ENCODE measurements at places on chromosomes 12 and 14.

DNA sequence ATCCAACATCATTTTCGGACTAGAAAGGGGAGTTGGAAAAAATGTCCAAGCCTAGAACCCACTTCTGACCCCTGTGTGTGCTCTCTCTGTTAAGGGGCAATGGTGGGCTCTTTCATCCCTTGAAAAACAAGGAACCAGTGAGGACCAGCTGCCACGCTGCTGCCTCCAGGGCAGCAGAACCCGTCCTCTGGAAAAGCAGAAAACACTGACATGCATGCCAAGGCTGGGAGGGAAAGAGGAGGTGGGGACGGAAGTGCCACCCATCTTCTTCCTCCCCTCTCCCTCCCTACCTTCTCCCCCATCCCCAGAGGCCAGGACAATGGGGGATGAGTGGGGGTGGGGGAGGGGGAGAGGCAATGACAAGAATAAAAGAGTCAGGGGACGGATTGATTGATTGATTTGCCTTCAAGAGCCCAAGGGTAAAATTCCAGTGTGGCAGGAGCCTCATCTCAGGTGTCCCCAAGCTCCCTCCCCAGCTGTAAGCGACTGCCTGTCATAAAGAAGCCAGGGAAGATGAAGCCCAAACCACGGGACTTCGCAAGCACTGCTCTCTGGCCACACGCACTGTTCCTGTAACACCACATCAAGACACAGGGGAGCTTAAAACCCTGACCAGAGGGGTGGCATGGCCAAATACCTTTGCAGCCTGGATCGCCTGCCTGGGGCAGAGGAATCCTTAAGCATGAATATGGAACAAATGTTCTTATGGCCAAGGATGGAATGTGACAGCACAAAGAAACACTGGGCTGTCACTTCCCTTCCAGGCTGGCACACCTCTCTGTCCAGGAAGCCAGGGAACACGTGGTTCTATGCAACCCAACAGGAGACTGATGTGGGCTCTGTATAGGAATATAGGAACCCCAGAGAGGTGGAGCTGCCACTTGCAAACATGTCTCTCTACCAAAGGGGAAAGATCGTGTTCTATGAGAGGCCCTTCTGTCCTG lies 38.9 kb upstream of the BDKRB2 start:
- no peak for DNase-seq

DNA sequence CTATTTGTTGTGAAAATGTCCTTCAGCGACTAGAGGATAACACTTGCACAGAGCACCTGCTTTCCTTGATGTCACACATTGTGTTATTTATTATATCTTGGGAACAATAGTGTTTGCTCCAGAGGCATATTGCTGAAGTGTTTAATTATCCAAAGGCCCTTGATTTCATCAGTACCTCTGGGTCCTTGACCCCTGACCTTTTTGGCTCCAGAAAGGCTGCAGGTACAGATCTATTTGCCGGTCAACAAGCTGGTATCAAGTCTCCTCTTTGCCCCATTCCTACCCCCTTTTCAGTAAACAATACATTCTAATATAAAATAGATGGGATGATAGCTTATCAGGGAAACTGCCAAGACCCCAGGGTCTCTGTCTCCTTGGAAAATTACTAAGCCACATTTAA lies 206.8 kb downstream of the DACT1 start:
- no peak for DNase-seq

DNA sequence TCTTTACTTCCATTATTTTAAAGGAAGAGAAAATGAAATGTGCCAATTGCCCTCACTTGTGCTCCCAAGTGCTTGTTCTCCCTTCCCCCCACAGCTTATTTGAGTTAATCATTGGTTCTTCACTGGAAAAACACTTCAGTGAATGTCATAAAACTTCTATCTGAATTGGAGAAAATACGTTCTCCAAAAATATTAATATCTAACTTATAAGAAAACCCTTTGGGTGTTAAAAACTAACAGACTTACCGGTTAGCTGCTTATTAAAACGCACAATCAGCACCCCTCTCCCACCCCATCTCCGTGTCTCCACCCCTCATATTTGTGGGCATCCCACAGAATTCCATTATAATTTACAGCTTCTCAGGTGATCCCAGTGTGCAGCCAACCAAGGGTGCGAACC lies 31.7 kb downstream of the PLEKHA5 start:
- DNase-seq = no peak

DNA sequence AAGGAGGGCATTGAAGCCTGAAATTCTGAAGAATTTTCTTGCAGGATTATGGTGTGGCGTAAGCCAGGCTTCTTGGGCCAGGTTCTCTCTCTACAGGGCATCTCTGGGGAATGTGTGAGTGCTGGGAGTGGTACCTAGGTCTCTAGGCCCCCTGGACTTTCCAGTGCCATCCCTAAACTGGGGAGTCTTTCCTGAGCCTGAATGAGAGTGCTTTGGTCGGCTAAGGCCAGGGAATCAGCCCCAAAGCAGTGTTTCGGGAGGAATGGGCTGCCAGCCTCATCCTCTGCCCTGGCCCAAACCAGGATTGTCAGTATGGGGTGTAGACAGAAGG lies 93.9 kb downstream of the CALM1 start:
- no peak for DNase-seq

DNA sequence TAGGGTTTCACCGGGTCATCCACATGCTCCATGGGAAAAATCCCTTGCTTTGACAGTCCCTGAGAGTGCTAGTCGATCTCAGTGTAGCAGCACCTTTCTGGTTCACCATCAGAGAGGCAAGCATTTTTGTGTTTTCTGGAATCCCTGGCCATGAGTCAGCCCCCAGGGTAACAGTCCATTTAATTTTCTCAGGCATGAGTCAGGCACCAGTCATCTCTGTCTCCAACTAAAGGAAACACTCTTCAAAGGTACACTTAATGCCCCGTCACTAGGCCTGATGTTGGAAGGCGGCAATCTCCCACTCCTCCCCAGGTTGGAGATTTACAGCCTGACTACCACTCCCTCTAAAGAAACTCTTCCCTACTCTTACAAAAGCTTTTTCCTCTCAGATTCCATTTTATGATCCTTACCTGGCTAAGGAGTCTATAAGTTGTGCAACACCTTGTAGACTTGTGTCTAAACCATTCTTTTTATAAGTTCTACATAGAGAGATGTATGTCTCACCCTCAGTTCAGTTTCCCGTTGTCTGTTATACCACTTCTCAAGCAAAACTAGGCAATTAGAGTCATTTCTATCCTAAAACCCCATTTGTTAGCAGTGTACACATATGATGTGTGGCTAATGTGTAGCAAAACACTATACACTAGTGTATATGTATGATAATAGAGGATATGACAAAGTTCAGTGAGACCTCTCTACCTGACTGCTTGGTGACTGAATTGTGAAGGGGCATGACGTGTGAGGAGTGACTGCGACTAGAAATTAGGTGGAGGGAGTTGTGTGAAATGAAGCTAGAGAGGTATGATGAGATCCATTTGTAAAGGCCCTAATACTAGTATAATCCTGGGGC lies 24.6 kb downstream of the TMEM19 start:
- DNase-seq = no peak

DNA sequence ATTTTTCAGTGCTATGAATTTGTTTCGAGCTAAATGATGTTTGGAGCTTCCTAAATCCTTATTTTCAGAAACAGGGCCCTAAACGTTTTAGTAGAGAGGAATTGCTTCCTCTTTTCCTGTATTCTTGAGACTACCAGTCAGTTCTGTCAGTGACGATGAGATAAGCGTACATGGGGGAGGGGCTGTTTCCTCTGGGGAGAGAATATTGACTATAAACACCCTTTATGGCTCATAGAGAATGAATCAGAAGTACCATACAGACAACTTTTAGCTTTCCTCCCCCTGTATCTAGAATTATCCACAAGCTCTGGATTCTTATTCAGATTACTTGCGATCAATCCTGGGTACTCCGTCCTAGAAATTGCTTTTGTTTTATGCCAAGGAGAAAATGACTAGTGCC lies 5.1 kb downstream of the TBK1 start:
- DNase-seq = no peak

DNA sequence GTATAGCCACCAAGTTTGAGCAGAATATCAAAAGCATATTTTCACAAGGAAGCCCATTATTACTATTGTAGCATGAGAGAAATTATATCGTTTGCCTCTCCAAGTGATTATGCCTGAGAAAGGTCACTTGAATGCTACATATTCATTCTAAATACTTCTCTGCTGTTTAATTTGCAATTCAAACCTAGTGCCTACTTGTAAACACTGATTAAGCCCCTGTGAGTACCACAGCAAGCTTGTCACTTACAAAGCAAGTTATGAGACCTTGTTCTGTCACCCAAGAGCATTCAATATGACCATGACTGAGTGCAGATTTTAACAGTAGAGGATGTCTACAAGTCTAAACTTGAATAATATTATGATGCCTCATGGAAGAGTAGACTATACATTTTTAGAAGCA lies 124.7 kb upstream of the SSTR1 start:
- DNase-seq = no peak

DNA sequence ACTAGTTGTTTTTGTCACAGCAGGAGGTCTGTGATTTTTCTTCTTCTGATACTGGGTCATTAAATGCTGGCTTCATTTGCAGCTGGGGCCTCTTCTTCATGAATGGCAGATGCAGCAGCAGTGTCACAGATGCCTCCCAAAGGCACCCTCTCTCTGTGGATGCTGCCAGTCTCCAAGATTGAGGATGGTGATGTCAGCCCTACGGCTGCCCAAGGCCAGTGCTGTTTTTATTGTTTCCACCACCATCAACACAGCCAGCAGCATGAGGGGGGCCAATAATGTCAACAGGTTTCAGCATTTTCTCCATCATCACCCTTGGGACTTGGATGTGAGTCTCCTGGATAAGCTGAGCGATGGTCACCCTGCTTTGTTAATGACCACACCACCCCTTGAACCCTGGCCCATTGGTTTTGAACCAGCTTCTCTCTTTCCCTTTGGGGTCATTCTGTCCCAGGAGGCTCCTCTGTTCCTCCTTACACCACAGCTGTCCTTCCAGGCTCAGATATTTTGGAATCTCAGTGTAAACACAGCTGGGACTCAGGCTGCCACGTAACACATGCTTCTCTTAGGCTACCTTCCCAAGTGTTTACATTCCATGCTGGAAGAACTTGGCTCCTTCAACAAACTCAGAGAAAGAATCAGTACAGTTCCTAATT lies 151.7 kb upstream of the DDHD1 start:
- DNase-seq = no peak

DNA sequence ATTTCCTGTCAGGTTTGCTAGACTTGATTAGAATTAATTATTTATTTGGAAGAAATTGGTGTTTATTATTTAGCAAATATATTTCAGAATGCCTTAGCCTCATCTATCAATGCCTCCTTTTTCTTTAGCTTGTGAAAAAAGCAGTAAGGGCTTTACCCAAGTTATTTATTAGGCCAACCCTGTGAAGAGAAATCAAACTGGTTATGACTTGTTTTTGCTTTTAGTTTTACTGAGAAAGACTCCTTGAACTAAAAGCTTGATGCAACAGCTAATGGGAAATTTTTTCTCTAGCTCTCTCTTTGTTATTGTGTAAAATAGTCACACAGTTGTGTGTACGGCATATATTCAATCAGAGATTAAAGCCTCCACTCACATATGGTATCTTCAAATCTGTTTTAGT lies 306.8 kb downstream of the DIO2 start:
- no peak for DNase-seq

GRCh38 chr14:102159841-102160240 lies 20.1 kb downstream of the WDR20 start:
- no peak for DNase-seq

DNA sequence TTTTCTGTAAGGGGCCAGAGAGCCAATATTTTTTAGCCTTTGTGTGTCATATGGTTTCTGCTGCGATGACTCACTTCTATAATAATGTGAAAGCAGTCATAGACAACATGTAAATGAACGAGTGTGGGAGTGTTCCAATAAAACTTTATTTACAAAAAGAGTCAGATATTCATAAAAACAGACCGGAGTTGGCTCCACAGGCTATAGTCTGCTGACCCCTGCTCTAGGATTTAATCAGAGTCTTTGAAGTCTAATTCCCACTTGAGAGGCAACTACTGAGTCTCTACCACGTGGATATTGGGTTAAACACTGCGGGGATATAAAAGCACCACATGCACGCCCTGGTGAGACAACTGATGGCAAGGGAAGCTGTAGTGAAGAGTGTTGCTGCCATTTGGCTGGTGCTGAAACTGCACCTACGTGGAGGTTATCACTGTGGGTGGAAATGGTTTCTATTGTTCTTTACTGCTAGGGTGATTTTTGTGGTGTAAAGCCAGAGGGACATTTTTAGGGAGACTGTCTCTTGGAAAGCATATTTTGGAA lies 3.6 kb upstream of the NINJ2 start:
- no peak for DNase-seq

GRCh38 chr12:110937104-110937641 lies 16.8 kb upstream of the MYL2 start:
- DNase-seq = peak; percentile 55

- DNase-seq = no peak
Measured at GRCh38 chr12:15322164-15323061, at the start of gene PTPRO. Gene PTPRO (plus strand): TSS chr12:15322508.
